BJ (cell line): ENCODE measurements at places on chromosomes 6 and 20.

GRCh38 chr6:36501686-36502085 is 45.6 kb downstream of the STK38 start:
- no peak for DNase-seq

DNA sequence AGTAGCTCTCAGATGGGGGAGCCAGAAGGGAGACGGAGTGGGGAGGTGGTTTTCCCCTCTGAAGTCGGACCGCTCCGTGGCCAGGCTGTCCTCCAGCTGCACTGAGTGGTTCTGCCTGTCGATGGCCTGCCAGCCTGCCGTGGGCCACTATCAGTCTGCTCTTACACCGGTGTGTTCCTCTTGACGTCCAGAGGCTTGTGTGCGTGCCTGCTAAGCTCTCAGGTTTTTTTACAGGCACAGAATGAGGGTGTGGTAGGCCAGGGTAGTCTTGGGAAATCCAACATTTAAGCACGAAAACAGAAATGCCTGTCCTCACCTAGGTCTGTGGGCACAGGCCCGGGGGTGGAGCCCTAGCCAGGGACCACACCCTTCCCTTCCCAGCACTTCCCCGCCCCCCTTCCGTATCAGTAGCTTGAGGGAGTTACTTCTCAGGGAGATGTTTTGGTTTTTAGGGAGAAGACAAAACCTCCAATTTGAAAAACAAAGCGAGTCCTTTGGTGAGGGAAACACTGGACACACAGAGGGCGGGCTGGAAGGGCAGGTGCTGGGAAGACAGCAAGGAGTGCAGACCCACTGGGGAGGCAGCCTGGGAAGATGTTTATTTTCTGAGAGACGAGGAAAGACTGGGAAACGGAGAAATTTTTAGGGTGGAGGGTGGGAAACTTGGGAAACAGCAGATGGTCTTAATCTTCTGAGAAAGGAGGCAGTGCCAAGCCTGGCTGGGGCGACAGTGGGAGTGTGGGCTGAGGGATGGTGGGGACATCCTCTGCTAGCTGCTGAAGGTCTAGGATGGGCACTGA is 106.5 kb downstream of the LY86 start:
- DNase-seq: no peak

DNA sequence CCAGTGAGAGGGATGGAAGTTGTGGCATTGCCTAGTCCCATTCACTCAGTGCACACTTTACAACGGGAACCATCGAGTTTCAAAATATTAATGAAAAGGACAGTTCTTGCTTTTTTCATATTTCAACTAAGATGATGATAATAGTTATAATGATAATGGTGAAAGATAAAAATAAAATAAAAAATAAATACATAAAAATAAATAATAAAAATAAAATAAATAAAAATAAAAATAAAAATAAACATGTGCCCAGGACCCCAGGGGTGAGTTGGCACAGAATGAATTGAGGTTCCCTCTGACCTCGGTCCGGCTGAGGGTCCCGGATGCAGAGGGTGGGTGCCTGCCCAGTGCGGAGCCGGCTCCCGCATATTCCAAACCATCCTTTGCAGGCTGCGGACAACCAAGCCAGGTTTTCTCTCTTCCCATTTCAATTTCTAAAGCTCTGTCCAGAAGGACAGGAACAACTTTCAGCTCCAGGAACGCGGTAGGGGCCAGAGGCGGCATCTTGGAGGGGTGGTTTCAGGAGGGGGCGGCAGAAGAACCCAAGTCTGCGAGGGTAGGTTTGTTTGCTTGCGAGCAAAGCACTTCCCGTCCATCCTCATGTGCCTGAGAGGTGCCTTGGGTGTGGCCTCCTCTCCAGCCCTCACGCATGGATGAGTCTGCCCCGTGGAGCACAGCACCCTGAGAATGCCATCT is 236.8 kb downstream of the DLL1 start:
- DNase-seq: no peak

- peak; percentile 50 for DNase-seq
Observed at GRCh38 chr6:154653853-154654252, 79.4 kb upstream of the SCAF8 start.

- DNase-seq: no peak
Observed at GRCh38 chr6:113672491-113673149, 184.5 kb upstream of the MARCKS start.

DNA sequence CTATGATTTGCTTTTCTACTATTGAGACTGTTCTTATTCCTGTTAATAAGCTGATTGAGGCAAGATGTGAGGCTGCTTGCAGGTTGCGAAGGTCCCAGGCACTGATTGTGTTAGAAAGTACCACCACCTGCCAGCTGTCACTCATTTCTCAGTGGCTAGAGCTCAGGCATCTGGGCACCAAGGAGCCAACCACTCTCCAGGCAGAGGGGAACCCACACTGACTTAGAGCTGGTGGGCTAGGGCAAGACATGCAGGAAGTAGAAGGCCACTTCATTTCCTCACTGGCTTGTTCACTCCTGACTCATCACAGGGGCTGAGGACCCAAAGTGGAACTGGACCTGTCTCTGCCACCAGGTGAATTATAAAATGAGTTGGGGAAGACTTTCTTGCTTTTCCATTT is 7.8 kb upstream of the DLL1 start:
- DNase-seq: no peak

DNA sequence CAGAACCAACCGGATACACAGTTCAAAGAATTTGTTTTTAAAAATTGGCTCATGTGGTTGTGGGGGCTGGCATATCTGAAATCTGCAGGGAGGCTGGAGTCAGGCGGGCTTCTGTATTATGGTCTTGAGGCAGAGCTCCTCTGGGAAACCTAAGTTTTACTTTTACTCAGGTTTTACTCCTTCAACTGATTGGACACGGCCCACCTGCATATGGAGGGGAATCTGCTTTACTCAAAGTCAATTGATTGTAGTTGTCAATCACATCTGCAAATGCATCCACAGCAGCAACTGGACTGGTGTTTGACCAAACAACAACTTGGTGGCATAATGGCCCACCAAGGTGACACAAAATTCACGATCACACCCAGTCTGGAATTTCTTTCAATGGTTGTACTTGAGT is 103.4 kb downstream of the ERMARD start:
- DNase-seq: no peak

GRCh38 chr6:25342802-25343201 is 63.6 kb downstream of the CARMIL1 start:
- peak; percentile 41 for DNase-seq

- no peak for DNase-seq
Observed at GRCh38 chr20:61967300-61967699, 98.4 kb downstream of the TAF4 start.

GRCh38 chr20:46582648-46583047 is 32.2 kb upstream of the OCSTAMP start:
- DNase-seq: no peak

- DNase-seq: no peak
Observed at GRCh38 chr6:134041093-134041492, 11.3 kb downstream of the SLC2A12 start.

DNA sequence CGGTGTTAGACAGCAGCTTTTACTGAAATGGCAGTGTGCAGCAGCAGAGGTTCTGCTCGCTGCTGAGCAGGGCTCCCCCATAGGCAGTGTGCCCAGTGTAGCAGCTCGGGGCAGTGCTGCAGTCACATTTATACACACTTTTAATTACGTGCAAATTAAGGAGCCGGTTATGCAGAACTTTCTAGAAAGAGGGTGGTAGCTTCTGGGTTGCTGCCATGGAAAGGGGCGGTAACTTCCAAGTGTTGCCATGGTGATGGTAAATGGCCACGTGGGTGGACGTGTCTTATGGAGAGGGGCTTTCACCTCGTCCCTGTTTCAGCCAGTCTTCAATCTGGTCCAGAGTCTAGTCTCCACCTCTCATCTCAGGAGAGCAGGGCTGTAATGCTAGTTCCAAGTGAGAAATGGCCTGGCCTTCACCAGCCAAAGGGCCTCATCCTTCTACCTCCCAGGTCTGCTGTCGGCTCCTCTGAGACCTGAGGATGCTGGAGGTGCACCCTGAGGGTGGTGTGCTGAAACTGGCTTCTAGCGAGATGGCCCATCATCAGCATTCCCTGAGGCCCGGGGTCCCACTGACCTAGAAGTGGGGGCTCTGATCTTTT is 180.5 kb upstream of the PMEPA1 start:
- no peak for DNase-seq

DNA sequence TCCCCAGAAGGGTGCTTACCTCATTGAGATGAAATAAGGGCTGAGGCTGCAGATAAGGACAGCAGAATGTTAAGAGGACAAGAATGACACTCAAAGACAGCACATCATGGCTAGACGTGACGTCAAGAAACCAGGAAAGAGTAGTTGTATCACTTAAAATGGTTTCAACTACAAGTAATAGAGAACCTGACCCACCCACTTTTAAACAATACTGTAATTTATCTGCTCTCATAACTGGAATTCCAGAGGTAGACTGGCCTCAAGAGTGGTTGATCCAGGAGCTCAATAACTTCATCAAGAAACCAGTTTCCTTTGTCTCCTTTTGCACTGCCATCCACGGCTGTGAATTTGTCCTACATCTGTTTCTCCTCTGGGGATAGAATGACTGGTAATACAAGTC is 187.1 kb downstream of the EYA4 start:
- no peak for DNase-seq

GRCh38 chr6:36682328-36683144 is 4.0 kb downstream of the CDKN1A start:
- no peak for DNase-seq

DNA sequence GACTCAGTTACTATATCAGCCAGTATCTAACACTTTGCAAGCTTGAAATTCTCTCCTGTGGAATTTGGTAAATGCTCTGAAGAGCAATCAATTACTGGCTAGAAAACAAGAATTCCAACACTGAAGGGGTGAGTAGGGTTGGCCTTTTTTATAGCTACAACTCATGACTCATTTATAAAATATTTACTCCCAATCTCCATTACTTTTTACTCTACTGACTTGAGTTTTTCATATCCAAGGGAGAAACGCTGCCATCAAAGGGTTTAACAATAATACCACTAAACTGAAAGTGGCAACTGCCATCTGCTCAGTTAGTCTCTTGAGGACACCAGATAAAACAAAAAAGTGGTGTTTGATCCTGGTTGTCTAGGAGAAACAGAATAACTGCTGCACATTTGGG is 203.1 kb downstream of the UBE3D start:
- DNase-seq: peak; percentile 78

DNA sequence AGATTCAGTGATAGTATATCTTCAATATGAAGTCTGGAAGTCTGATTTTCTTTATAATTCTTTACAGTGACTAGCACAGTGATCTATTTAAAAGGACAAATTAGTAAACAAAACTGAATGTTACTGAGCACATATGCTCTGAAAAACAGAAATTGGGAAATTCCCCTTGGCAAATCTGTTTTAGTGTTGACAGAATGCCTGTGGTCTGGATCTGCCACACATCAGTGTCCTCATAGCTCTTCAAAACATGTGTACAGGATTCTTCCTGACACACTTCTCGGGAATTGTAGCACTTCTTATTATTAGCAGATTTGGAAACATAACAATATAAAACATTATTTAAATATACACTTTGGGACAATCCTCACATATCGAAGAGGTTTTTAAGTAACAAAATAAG is 354.3 kb downstream of the COL12A1 start:
- DNase-seq: peak; percentile 32

DNA sequence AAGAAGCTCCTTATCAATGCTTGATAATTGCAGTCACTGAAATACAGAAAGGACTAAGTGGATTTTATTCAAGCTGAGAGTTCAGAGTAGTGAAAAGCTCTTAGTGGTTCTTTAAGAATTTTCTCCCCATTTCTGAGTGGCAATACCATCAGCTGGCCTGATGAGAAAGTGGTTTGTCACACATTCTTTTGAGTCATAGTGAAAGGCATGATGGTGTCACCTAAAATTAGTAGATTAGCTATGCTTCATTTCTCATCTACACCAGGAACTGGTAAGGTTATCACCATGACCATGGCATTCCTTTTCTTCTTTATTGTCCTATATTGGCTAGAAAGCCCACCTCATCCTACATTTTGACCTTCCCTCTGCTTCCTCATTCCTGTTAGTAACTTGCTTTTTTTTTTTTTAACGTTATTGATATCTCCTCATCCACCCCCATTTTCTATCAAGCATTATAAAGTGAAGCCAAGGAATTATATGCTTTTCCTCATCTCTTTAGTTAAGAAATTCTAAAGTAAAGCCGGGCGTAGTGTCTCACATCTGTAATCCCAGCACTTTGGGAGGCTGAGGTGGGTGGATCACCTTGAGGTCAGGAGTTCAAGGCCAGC is 67.4 kb upstream of the LOC128125822 start:
- no peak for DNase-seq

DNA sequence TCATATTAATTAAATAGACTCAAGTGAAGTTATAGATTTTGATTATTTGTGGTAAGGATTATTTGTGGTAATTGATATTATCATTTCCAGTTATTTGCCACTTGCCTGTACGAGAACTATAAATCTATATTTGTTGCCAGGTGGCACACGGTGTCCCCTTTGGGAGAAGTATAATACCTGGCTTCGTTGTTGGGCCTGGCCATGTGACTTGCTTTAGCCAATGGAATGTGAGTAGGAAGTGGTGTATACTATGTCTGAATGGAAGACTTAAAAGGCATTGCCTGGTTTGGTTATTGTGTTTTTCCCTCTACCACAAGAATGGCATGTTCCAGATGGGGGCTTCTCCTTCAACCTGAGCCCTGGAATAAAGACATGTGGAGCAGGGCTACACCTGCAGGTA is 228.1 kb downstream of the CDC5L start:
- DNase-seq: no peak

DNA sequence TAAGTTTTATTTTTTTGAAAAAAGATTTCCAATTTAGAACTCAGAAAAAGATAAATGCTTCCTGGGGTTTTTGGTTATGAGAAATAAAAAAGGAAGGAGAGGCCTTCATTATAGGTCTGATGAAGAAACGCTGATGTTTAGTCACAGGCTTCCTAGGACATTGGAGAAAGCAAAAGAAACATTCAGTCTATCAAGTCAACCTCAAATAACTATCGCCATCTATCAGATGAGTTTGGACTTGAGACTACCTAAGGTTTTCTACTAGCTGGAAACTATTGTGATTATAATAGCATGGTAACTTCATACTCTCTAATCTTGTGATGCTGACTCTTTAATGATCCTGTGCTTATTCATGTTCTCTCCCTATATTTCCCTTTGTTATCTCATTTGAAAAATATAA is 171.3 kb downstream of the TPBG start:
- DNase-seq: no peak

GRCh38 chr20:48008850-48009515 is 223.7 kb upstream of the SULF2 start:
- DNase-seq: peak; percentile 88

- DNase-seq: no peak
Observed at GRCh38 chr6:92124200-92124651, 1295.1 kb downstream of the EPHA7 start.
